BJ (cell line): ENCODE measurements at places on chromosomes 3 and 15.

GRCh38 chr3:125552401-125552800, 32.4 kb upstream of the SNX4 start:
- no peak for DNase-seq

GRCh38 chr3:101203411-101203810, 117.0 kb downstream of the IMPG2 start:
- no peak for DNase-seq

DNA sequence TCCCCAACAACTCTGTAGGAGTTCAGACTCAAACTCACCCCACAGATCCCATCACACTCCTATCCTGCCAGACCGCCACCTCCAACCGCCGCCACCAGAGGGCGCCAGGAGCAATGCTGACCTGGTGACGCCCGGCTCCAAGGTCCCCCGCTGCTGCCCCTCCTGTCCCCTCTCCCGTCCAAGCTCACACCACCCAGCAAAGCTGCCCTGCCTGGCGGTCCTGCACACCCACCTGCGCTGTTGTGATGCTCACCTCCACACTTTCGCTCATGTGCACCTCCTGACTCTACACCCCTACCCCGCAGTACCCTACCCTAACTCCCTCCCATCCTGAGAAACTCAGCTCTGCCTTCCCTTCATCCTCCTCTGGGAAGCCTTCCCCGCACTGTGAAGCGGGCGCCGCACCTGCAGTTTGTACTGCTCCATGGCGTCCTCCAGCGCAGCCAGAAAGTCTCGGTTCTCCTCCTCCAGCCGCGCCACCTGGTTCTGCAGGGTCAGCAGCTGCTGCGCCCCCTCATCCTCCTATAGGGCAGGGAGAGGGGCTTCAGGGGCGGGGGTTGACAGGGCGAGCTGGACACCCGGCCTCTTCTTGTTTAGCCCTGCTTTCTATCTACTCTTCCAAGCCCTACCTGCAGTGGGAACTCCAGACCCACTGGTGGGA, 7.9 kb downstream of the KIF7 start:
- DNase-seq, result no peak

- no peak for DNase-seq
These were observed 62.1 kb downstream of the CAPN7 start for GRCh38 chr3:15268033-15268631.

- DNase-seq, result no peak
These were observed 100.0 kb upstream of the RAP2B start for GRCh38 chr3:153061938-153062528.

- DNase-seq, result peak; percentile 65
These were observed 9.9 kb downstream of the ALDH1A3 start for GRCh38 chr15:100889385-100890050.

- DNase-seq, result no peak
These were observed 86.5 kb downstream of the B3GNT5 start for GRCh38 chr3:183339461-183340086.

DNA sequence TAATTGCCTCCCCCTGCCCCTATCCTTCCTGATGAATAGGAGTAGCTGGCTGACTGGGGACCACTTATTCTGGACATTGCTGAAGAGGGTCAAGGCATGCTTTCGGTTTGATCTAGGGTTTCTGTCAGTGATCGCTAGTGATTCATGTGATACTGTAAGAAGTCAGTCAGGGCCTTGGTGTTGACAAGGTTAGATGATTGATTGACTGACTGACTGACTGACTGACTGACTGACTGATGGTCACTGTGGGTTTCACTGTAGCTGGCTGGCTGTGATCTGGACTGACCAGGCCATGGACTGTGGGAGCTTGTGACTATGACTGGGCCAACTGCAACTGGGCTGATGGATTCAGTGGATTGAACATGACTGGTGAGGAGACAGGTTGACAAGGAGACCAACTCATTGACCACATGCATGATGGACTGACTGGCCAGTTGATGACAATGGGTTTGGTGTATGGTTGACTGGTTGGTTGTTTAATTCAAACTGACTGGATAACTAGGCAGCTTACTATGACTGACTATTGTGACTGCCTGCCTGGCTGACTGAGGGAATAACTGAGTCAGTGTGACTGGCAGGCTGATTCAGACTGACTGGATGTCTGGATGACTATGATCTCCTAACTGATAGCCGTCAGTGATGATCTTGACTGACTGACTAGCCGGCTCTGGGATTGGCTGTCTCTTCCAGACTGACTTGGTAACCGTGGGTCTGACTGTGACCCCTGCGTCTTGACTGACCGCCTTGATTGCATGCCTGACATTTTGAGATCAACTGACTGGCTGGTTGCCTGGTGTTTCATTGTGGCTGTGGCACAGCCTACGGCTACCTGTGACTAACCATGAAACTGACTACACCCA, 509.9 kb downstream of the SHQ1 start:
- DNase-seq, result no peak

GRCh38 chr3:194056731-194057415, 79.1 kb upstream of the HES1 start:
- no peak for DNase-seq

GRCh38 chr3:74630602-74631001, 16.1 kb upstream of the CNTN3 start:
- no peak for DNase-seq

GRCh38 chr3:191065181-191065805, 133.7 kb upstream of the OSTN start:
- no peak for DNase-seq

- DNase-seq, result no peak
These were observed 171.7 kb downstream of the PGPEP1L start for GRCh38 chr15:98835876-98836275.

DNA sequence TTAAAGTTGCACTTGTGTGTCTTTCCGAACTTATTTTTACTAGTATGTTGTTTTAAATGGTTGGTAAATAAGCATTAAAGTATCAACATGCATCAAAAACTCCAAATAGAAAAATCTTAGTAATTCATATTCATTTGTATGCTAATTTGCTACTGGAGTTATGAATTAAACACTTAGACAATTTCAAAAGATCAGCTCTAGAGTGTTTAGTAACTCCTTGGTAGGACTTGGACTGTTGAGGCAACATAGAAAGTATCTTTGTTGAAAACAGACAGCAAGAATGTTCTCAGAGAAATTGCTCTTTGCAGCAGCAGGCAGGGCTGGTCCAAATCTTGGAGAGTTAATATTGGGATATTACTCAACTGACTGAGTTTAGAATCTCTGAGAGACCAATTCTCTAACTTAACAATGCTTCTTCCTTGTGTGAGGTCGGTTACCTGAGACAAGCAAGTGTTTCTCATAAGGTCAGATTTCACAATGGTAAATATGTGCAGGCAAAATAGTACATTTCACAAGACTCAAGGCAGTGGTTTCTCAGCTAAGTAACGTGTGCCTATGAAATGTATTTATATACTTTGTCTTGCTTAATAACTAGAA, 147.8 kb upstream of the IL12A start:
- DNase-seq, result no peak

DNA sequence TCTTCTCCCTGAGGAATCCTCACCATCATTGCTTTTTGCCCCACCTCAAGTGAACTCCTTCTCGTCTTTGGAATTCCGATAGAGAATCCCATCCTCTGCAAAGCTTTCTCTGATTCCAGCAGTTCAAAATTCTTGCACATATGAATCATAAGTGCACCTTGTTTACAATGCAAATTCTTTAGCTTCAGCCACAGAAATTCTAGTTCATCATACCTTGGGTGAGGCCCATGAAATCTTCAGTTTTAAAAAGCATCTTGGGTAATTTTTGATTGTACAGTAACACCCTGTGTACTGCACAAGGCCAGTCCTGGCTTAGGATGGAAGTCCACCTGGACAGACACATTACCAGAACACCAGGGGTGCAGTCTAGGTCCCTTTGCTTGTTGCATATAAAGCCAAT, 30.8 kb downstream of the MDFIC2 start:
- no peak for DNase-seq

DNA sequence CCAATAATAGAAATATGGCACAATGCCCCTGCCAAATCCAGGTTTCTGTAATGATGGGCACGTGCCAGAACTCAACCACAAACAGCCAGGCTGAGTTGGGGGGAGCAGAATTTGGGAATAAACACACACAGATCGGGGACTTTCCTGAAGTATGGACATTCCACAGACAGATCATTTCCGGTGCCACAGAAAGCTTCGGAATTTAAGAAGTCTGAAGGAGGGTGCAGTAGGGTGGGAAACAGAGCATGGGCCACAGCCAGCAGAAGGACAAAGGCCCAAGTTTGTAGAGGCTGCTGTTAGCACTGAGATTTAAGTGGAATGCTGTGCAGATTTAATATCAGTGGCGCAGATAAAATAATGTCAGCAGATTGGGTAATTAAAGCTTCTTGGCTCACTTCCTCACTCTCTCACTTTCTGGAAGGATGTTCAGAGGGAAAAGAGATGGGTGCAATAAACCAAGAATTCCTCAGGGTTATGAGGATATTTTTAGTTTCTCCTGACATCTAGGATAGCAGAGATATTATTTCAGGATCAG, 67.4 kb downstream of the MYLK start:
- DNase-seq, result peak; percentile 89

DNA sequence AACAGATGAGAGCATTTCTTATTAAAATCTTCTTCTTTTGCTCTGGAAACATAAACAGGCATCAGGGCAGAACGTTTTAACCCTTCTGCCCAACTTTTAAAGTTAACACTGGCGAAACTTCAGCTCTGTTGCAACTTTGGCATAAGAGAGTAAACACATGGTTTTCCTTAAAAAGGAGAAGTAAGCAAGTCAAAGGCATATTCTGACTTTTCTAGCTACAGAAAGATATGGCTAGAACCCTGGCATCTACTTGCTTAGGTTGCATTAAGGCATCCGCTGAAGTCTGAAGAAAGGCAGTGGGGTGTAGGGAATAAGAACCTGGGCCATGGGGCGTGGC, 13.3 kb upstream of the IL16 start:
- no peak for DNase-seq

GRCh38 chr3:156389449-156389950, 165.4 kb downstream of the SSR3 start:
- DNase-seq, result no peak
